ENCODE measurements at places on chromosomes 4 and X. TPM values are rescaled to one million over a fixed set of nuclear protein-coding genes. Genes with fewer than 3 reads are reported as not detected.

DNA sequence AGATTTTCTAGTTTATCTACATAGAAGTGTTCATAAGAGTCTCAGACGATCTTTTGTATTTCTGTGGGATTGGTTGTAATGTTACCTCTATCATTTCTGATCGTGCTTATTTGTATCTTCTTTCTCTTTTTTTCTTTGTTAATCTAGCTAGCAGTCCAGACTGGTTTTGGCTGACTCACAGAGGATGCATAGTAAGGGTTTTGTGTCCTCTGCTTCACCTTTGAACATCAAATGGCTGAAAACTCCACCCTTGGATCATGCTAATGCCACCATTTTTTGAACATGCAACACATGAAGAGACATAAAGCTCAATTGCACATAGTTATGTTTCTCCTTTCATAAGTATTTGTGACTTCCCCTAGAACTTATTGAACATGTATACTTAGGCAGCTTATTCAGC is 22.8 kb downstream of the TMPRSS11A start:
- no peak for DNase-seq

The FGF13 gene
- 24.4 TPM for polyA plus RNA-seq

GRCh38 chr4:40731792-40732245 is 17.9 kb upstream of the NSUN7 start:
- DNase-seq, result no peak

- no peak for DNase-seq
Observed at GRCh38 chr4:15451866-15452765, 17.6 kb upstream of the CC2D2A start.

The GATA1 gene
- polyA plus RNA-seq, result 0.45 TPM

- DNase-seq, result no peak
Observed at GRCh38 chrX:150478496-150479492, 89.6 kb upstream of the MTM1 start.

- DNase-seq, result no peak
Observed at GRCh38 chrX:119389871-119390501, 9.2 kb upstream of the SLC25A43 start.

DNA sequence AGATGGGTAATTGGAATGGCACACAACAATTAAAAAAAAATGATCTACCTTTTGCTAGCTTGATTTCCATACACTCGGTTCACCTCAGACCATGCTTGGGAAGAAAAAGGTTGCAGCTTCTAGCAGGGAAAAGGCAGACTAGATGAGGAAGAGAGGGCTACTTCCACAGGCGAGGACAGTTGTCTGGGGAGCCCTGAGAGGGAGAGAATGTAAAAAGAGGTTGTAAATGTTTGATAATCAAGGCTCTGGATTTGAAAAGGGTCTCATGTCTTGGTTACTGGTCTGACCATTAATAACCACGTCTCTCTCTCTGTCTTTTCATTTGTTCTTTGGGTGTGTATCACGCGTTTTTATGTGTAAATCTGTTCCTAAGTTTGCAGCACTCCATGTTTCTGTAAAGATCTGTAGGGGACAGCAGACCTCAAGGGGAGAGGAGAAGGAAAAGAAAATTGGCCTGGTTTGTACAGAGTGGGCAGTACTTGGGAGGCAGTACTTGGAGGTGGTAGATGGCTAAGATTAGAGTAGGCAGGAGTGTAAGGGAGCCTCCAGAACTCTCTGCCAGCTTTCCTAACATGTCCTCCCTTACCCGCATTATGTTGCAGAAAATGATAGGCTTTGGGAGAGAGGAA is 750 bp downstream of the ARMCX5 start:
- no peak for DNase-seq

DNA sequence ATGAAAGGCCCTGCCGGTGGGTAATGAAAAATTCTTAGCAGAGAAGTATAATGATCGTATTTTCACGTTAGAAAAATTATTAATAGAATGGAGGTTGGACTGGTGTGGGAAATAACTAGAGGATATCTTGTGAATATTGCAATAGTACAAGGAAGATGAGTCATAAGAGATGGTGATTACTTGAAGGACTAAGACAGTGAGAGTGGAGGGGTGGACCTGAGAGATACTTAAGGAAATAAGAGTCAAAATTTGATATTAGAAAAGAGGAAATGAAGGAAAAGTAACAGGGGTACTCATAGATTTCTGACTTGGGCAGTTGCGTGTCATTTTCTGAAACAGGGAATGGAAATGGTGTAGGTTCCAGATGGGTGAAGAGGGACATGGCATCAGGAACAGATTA is 1.7 kb upstream of the USP53 start:
- DNase-seq, result no peak

All from renal cortex interstitium (tissue), 15 donors.